ENCODE measurements at places on chromosomes 7 and 10.

- no peak for DNase-seq
Measured at GRCh38 chr7:100406767-100407166, 21.7 kb downstream of the ZCWPW1 start.

GRCh38 chr10:114495303-114495702 lies 91.0 kb upstream of the AFAP1L2 start:
- no peak for DNase-seq

GRCh38 chr10:101367569-101368453 lies 13.8 kb downstream of the BTRC start:
- DNase-seq = no peak

GRCh38 chr7:141359740-141360415 lies 191.3 kb upstream of the AGK start:
- DNase-seq = no peak

GRCh38 chr7:94251-94801 lies 98.0 kb upstream of the FAM20C start:
- no peak for DNase-seq
